Fibroblast of skin of scalp (primary cell): ENCODE measurements at places on chromosomes 11 and 22.

DNA sequence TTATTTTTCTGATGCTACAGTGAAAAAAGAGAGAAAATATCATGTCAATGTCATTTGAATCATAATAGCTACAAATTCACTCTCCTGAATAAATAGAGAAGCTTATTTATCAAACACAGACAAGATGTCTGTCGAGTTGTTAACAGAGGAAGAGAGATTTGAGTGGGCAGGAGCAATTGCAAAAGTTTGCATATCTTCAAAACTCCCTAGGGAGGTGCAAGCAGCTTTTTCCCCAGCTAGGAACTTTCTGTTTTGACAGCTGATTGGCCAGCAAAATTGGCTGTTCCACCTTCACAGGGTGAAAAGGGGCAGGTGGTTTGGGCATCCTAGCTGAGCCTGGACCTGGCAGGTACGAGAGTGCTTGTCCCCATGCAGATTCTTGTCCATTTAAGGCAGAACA is 98.2 kb downstream of the NTM start:
- DNase-seq, result peak; percentile 14

DNA sequence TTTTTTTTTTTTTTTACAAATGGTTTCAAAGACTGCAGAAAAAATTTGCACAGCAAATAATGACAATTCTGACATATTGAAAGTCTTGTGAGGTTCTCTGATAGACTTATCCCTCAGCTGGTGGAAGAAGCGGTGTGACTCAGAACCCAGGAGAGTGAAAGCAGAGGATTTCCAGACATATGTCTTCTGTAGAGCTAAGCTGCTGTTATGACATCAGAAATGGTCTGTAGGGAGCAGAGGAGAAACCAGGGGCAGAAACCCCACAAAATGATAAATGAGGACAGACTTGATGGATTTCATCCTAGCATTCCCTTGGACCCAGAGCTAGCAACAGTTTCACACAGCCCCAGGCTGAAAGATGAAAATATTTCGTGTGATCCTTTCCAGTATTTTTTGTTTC is 582.6 kb downstream of the METTL15 start:
- peak; percentile 37 for DNase-seq

DNA sequence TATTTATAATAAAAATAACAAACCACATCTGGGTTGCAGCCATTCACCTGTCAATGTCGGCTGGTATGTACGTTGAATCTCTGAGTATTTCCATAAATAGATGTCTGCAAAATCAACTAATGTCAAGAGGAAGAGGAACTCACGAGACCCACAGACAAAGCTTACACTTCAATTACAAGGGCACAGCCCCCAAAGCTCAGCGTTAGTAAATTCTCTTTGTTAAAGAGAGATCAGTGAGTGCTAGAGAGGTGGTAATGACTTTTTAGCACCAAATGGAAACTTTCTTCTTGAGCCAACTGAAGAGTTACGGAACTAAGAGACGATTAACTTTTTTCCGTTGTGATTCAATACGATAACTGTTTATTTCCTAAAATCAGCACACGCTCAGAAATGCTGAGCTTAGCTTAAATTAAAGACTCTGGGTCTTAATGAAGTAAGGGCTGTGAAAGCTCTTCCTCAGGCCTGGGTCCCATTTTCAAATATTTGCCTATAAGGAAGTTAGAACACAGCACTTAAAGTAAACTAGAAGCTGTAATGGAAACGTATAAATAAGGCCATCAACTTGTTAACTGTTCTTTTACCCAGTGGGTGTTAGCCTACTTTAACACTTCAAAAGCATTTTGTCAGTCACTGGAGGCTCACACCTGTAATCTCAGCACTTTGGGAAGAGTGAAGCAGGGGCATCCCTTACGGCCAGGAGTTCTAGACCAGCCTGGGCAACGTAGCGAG is 22.8 kb upstream of the TFIP11 start:
- DNase-seq, result no peak

- no peak for DNase-seq
These were observed 745.8 kb upstream of the ANO5 start for GRCh38 chr11:21446939-21447590.

- DNase-seq, result no peak
These were observed 38.5 kb downstream of the TNRC6B start for GRCh38 chr22:40216041-40216756.
